Left colon (tissue), 2 donors: ENCODE measurements at places on chromosomes 7 and 10.

- DNase-seq, result no peak
Measured at GRCh38 chr10:121791761-121792160, 136.1 kb downstream of the ATE1 start.

DNA sequence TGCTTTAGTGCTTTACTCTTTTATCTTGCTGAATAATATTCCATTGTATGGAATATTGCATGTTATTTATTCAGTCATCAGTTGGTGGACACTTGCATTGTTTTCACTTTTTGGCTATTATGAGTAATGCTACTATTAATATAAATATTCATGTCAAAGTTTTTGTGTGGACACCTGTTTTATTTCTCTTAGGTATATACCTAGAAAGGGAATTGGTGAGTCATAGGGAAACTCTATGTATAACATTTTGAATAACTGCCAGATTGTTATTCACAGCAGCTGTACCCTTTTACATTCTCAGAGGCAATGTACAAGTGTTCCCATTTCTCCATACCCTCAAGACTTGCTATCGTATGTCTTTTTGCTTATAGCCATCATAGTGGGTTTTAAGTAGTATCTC is 268.7 kb downstream of the SEMA3A start:
- DNase-seq, result no peak

- DNase-seq, result no peak
Measured at GRCh38 chr10:17161775-17162174, 32.2 kb upstream of the CUBN start.

GRCh38 chr10:135601-136464 is 578 bp downstream of the ZMYND11 start:
- peak; percentile 82 for DNase-seq

DNA sequence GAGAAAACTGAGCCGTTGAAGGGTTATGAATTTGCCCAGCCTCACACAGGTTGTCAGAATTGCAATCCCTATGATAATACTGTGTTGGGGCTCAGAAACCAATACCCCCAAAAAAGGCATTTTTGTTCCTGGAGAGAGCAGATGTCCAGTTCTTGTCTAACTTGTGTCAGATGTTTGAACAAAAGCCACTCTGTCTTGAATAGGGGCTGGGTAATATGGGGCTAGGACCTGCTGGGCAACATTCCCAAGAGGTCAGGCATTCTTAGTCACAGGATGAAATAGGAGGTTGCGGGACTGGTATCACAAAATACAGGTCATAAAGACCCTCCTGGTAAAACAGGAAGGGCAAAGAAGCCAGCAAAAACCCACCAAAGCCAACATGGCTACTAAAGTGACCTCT is 482.1 kb downstream of the IPMK start:
- DNase-seq, result no peak

GRCh38 chr7:141097430-141097829 is 23.6 kb downstream of the TMEM178B start:
- no peak for DNase-seq

DNA sequence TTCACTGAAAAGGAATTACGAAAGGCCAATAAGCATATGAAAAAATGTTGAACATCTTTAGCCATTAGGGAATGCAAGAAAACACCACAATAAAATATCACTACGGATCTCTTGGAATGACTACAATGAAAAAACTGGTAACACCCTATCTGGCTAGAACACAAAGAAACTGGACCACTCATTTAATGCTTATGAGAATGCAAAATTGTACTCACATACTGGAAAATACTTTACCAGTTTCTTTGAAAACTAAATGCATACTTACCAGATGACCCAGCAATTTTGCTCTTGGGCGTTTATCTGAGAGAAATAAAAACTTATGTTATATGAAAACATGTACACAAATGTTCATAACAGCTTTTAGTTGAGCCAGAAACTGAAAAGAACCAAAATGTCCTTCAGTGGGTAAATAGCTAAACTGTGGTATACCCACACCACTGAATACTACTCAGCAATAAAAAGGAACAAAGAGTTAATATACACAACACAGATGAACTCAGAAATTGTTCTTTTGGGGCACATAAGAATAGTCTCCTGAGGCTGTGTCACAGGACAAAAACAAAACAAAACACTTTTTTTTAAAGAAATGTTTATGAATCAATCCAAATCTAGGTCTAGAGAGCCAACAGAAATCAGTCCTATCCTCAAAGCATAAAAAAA is 23.5 kb downstream of the CNOT4 start:
- no peak for DNase-seq

DNA sequence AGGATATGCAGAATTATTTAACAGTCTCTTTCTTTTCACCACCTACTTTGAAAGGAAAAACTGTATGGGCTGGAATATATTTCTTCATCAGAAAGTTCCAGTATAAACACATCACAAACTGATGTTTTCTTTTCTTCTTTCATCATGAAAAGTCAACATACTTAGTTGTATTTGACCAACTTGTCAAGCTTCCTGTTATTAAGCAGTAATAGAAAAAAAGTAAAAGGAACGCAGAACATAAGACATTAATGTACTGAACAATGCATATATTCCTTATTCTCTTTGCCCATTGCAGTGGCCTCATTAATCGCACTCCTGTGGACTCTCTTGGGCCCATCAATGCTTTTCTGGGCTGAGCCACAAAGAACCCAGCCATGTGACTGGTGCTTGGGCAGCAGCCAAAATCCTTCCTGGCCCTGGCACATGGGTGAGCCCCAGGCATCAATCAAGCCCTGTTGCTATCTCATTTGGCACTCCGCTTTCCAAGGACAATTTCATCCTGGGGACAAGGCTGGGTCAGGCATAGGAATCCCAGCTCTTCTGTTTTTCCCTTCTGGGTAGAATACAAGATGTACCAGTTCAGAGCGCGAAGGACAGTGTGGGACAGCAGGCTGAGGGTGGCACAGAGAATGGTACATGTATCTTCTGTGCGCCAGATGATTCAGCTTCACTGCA is 42.3 kb downstream of the RHOBTB1 start:
- DNase-seq, result no peak

- DNase-seq, result no peak
Measured at GRCh38 chr10:49647554-49647953, 31.9 kb upstream of the C10orf53 start.

DNA sequence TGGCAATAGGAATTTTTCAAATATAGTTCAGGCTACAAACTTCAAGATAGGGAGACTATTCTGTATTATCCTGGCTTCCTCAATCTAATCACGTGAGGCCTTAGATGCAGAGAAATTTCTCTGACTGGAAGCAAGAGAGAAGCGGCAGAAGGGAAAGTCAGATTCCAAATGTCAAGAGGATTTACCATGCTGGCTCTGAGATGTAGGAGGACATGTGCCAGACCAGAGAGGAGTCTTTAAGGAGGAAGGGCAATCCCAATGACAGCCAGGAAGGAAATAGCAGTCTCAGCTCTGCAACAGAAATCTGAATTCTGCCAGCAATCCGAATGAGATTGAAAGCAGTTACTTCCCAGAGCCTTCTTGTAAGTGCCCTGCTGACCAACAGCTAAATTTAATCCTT is 57.4 kb downstream of the NUTM2E start:
- no peak for DNase-seq

DNA sequence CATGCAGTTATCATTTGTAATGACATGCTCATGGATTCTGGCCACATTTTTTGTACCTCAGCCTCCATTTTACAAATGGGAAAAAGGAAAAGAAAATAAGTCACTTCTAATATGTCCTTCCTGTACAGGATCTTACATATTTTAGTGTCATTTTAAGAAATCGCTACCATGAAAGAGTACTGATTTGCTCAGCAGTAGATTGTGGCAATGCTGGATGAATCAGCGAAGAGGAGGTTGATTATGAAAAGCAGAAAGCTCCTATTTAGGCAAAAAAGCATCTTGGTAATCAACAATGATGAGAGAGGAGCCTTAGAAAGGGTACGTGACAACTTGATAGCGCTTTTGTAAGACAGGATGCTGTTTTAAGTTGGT is 522.9 kb downstream of the PARD3 start:
- DNase-seq, result no peak

DNA sequence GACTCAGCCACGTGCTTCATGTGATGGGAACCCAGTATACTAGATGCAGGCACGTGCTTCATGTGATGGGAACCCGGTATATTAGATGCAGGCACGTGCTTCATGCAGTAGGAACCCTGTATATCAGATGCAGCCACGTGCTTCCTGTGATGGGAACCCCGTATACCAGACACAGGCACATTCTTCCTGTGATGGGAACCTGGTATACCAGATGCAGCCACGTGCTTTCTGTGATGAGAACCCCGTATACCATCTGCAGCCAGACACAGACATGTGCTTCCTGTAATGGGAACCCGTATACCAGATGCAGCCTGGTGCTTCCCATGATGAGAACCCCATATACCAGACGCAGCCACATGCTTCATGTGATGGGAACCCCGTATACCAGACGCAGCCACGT is 44.0 kb downstream of the MGMT start:
- DNase-seq, result no peak

GRCh38 chr7:41747961-41748360 is 45.1 kb upstream of the INHBA start:
- DNase-seq, result no peak

DNA sequence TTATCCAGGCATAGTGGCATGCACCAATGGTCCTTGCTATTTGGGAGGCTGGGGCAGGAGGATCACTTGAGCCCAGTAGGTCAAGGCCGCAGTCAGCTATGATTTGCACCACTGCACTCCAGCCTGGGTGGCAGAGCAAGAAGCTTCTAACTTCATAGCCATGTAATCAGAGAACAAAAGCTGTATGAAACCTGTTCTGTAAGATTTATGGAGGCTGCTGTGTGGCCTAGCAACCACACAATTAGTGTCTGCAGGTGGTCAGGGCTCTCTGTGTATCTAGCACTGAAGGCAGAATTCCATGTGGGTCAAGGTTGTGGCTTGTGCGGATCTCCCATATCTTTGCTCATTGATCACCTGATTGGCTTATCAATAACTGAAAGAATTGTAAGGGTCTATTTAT is 221.5 kb upstream of the FOXK1 start:
- DNase-seq, result no peak

DNA sequence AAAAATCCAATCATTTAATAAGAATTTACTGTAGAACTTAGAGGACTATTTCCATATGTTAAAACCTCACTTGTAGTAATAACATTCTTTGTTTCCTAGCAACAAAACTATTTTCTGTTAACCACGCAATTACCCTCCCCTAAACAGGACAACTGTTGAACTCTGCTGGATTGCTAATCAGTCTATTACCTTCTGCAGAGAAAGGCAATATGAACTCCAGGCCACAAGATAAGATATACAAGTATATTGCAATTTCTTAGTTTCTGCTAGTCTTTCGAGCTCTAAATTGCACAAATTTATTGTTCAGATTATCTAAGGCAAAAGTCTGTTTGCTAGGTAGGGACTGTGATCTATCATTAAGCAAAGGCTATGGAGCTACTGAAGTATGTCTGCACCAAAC is 920.1 kb upstream of the LRRN3 start:
- no peak for DNase-seq

- DNase-seq, result no peak
Measured at GRCh38 chr7:44964384-44964830, 14.4 kb downstream of the MYO1G start.
